ENCODE measurements at places on chromosomes 1 and 21.

DNA sequence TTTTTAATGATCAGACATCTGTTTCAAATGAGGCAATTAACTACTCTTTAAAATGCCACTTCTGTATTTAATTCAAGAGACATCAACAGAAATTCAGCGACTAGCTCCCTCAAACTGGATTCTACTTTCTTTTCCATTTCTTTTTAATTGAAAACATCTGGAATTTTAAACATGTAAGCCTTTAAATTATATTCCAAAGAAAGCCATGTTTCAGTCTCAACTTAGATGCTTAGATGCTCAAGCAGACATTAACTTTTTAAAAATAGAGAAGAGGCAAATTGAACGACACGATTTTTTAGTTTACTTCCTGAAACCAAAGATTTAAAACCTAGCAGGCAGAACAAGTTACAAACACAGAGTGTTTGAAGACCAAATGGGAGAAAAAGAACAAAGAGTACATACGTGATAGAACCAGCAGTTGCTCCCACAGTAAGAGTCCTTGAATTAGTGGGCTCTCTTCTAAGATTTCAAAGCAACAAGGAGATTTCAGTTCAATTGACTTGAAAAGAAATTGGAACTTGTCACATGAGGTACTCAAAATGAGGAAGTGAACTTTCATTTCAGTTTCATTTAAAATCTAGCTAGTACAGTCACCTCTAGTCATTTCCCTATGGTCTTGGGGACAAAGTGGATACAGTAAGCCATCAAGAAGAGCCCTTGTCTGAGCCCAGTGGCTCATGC, at the start of gene CTSS:
CTSS (minus strand) TSS at position 483 of the 681 bp plus-strand sequence. CDS start 1,015 bp downstream, outside the sequence.
- DNase-seq: peak; percentile 58

DNA sequence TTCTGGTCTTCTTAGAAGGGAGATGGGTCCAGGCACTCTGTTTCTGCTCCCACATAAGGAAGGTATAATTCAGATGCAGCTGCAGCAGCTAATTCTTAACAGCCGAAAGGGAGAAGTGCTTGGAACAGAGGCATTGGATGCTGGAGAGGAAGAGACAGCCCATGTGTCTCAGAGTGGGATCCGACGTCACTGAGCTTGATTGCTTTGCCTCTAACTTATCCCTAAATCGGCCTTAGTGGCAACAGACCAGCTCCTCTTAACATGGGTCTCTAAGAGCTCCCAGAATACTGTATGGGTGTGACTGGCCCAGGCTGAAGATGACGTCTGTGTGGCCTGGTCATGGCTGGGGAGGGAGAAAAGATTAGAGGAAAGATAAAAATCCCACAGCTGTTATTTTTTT, 40.7 kb upstream of the KCND3 start:
- DNase-seq: no peak

GRCh38 chr1:84370831-84371394, 27.4 kb upstream of the DNASE2B start:
- no peak for DNase-seq

GRCh38 chr1:31880957-31881687, 57.0 kb downstream of the PTP4A2 start:
- no peak for DNase-seq

DNA sequence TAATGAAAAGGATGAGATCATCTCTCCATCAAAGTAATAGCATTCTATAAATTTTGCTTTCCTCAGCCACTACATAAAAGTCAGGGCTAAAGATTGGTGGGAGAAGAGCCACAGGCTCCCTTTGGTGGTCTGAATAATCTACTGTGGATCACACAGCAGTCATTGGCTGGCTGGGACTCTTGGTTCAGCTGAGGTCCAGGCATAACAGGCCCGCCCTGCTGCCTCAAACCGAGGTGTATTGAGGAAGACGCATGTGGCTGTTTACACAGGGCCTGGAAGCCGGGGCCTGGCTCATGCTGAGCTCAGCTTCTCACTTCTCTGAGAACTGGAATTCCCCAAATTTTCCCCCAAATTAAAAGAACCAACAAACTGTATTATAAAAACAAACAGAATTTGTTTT, 139.2 kb downstream of the PTPRC start:
- DNase-seq: no peak

- peak; percentile 51 for DNase-seq
These were observed 1.5 kb downstream of the KIRREL1 start for GRCh38 chr1:157994704-157995582.

GRCh38 chr1:160748181-160748877, 9.3 kb downstream of the SLAMF7 start:
- DNase-seq: no peak

DNA sequence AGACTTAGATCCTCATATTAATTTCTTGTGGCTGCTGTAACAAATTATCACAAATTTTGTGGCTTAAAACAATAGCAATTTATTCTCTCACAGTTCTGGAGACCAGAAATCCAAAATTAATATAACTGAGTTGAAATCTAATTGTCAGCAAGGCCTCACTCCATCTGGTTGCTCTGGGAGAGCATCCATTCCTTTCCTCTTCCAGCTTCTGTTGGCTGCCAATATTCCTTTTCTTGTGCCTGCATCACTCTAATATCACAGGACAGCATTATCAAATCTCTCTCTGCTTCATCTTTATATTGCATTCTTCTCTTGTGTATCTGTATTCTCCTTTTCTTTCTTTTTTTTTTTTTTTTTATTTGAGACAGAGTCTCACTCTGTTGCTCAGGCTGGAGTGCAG, 9.3 kb downstream of the SLC35A3 start:
- DNase-seq: no peak

DNA sequence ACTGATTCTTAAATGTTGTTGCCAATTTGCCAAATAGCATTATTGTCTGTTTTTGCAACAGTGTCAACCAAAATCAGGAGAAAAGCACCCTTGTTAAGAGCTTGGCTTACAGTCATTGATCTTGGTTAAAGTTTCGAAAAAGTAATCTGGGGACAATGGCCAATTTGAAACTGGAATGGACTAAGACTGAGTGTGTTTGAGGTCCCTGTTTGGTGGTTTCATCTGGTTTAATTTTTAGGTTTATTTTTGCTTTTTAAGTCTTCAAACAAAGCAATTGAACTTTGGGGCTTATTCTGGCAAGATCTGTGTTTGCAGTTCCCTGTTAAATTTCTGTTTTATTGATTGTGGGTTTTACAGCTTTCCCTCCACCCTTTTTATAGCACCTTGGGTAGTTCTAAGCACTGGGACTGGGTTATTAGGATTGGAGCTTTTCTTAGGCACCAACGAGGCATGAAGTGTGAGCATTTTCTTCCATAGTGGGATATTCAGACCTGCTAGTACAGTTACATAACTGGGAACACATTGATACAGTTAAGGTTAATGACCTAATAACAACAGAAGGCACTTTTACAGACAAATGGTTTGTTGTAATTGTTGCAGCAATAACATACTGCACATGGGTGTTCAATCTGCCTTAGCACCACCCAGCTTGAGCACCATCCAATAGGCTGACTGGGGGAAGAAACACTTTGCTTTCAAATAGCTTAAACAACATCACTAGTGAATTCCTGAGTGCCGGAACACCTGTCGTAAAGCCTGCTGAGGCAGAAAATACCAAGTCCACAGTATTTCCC, 40.6 kb upstream of the MAP10 start:
- no peak for DNase-seq

- no peak for DNase-seq
These were observed 900.1 kb downstream of the TTLL7 start for GRCh38 chr1:83098791-83099190.

DNA sequence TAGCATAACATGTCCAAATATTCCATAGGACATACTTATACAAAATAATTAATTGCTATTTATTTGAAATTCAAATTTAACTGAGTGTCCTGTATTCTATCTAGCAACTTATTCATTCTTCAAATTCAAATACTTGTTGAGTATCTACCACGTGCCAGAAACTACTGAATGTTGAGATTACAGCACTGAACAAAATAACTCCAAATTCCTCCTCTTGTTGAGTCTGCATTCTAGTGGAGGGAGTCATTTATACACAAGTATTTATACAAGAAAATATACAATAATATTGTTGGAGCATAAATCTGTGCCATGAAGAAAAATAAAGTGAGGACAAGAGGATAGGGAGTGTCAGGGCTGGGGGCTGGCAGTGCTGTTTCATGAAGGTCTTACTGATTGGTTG, 43.7 kb upstream of the CDC42BPA start:
- DNase-seq: no peak

- DNase-seq: no peak
These were observed 74.1 kb downstream of the ADARB1 start for GRCh38 chr21:45148316-45148990.

Data from endothelial cell of umbilical vein (primary cell).